RKO (cell line): ENCODE measurements at places on chromosomes 1 and 21.

DNA sequence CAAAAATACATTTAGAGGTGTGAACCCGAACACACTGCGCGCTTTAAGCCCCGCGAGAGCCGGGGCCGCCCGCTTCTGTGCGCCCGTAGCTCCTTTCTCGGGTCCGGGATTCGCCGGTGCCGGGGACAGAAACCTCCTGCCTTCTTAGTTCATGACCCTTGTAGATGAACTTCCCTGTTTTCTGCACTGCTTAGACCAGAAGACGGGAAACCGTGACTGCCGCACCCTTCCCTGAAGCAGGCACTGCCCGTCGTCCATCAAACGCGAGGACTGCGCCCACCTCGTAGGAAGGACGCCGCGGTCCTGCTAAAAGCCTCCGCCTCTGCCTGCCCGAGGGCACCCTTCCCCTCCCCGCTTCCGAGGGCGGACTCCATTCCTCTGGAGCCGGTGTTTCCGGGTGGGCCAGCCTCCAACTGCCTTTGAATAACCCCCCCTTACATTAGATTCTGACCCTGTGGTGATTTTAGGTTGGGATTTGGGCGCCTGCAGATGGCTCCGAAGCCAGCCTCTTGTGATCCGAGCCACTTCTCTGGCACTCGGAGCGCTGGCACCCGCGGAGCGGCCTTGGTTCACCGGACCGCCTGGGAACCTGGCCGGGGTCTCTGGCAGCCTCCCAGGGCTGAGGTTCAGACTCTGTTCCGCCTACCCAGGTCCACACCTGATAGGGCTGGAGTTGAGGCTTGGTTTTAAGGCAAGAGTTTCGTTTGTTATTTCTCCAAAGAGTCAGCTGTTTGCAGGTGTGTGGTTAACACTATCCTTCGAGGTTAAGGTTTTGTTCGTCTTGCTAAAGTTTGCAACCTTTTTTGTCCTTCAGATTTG is 1.2 kb upstream of the PTTG1IP start:
- DNase-seq, result no peak

- DNase-seq, result no peak
Measured at GRCh38 chr1:180387413-180387812, 115.0 kb downstream of the ACBD6 start.

DNA sequence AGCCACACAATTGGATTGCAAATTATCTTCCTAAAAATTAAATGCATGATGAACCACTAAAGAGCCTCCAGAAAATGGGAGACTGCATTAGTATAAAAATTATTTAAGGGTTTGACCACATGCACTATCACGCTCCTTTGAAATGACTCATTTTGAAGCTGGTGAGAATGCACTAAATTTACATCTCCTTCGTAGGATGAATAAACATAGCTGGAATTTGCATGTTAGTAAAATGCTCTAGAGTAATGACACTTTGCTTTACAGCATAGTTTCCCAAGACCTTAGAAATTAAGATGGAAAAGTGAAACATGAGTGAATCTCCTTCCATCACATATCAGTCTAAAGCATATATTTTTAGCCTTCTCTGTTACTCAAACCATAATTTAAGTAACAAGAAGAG is 2.4 kb downstream of the PLPPR4 start:
- DNase-seq, result peak; percentile 9

- no peak for DNase-seq
Measured at GRCh38 chr1:6775261-6776043, 9.8 kb upstream of the CAMTA1 start.

GRCh38 chr1:19392221-19392620 is 80.1 kb downstream of the SLC66A1 start:
- no peak for DNase-seq
